ENCODE measurements at places on chromosomes 7 and 10. TPM values are rescaled to one million over a fixed set of nuclear protein-coding genes. Genes with fewer than 3 reads are reported as not detected.

WDR86 gene
- 12.4 TPM for total RNA-seq

EPHA1 gene
- total RNA-seq: 39.3 TPM

SLC13A1 gene
- total RNA-seq: not detected

ENKUR gene
- total RNA-seq: 1.0 TPM

BAMBI gene
- 3.3 TPM for total RNA-seq

FAM180A gene
- total RNA-seq: not detected

Measured in PC-9 (cell line).